ENCODE measurements at places on chromosomes 2 and 18.

DNA sequence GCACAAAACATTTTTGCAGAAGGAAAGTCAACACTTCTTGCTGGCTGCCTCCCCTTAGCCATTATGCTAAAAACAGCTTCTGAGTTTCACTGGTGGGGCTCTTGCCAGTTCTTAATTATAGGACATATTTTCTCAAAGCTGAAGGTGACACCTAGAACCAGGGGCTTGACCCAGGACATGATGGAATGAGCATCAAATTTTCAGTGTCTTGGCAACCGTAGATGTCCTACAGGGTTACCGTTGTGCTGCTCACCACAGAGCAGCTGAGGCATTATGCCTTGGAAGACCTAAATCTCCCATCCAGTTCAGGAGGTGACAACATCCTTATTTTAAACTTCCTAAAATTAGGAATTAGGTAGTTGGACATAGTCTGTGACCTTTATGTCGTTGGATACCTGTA lies 46.7 kb downstream of the TMEM185B start:
- DNase-seq: no peak

DNA sequence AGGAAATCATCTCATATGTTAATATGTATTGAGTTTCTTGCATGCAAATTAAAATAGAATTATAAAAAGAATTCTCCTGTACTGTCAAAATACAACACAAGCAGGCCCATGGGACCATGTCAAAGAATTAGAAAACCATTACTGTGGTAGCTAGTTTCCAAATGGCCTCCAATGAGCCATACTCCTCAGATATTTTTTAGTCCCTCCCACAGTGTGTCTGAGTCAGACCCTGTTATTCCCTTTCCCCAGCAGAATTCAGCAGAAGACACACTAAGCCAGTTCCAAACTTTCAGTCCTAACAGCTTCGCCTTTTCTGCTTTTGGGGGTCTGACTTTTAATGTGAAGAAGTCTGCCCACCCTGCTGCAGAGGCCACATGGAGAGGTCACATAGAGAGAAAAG lies 86.7 kb downstream of the FIGN start:
- no peak for DNase-seq

- no peak for DNase-seq
Measured at GRCh38 chr18:70494524-70494923, 205.7 kb downstream of the SOCS6 start.

DNA sequence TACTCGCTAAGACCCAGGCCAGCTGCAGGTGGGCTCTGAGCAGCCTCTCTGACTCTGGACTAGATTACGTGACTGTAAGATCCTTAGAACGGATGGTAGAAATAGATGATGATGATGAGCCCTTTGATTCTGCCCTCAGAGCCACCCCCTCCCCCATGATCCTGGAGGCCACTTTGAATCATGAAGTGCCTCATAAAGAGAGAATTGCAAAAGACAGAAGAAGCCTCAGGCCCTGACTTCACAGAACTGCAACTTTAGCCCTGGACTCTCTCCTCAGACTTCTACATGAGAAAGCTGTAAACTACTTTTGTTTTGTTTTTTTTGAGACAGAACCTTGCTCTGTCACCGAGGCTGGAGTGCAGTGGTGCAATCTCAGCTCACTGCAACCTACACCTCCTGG lies 15.4 kb upstream of the TET3 start:
- DNase-seq: peak; percentile 51

GRCh38 chr2:11397513-11397912 lies 53.1 kb upstream of the ROCK2 start:
- no peak for DNase-seq

DNA sequence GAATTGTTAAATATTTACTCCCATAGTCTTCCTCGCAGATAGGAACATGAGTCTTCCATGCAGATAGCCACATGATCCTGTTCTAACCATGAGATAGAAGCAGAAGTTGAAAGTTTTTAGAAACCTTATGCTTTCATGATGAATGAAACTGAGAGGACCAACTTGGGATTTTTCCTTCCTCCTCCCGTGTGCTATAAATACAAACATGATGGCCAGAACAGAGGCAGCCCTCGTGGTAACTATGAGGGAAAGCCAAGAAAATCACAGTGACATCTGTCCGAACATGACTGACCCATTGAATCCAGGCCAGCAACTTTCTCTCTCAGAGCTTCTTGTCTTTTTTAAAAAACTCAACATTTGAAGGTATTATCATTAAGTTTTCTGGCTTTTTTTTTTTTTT lies 78.5 kb downstream of the ACAA2 start:
- no peak for DNase-seq

GRCh38 chr2:170885130-170885791 lies 43.8 kb upstream of the GORASP2 start:
- no peak for DNase-seq

GRCh38 chr18:13463526-13464210 lies 245.1 kb downstream of the LDLRAD4 start:
- DNase-seq: peak; percentile 44

DNA sequence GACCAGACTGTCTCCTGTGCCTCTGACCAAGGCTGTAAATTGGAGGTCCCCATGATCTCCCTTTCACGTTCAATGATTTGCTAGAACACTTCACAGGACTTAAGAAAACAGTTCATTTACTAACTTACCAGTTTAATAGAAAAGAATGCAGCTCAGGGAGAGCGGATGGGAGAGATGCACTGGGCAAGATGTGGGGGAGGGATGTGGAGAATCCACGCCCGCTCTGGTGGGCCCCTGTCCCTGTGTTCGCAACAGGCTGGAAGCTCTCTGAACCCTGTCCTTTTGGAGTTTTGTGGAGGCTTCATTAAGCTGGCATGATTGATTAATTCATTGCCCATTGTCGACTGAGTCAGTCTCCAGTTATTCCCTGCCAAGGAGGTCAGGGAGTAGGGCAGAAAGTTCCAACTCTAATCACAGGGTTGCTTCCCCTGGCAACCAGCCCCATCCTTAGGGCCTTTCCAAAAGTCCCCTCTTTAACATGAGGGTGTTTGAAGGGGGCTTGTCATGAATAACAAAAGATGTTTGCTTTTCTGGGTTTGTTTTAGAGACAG lies 257.1 kb downstream of the ACKR3 start:
- no peak for DNase-seq

DNA sequence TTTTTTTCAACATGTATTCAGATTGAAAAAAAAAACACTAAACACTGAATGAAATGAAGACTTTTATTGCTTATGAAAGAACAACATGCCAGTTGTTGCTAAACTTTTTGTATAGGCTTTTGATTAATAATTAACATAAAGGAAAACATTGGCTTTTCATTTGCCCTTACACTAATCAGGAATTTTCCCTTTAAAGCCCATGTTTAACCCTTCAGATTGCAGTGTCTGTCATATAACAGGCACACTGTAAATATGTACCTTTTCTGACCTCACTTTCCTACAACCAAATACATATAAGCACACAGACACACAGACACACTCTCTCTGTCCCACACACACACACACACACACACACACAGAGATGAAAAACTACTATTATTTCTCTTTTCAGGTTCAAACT lies 84.4 kb downstream of the MAP2 start:
- no peak for DNase-seq

- no peak for DNase-seq
Measured at GRCh38 chr2:19490846-19491435, 132.5 kb upstream of the OSR1 start.

GRCh38 chr2:173404841-173405750 lies 50.4 kb downstream of the CDCA7 start:
- no peak for DNase-seq

GRCh38 chr2:227607941-227608340 lies 6.7 kb downstream of the SCYGR3 start:
- DNase-seq: no peak

- DNase-seq: no peak
Measured at GRCh38 chr18:23710946-23711345, 21.7 kb downstream of the LAMA3 start.

DNA sequence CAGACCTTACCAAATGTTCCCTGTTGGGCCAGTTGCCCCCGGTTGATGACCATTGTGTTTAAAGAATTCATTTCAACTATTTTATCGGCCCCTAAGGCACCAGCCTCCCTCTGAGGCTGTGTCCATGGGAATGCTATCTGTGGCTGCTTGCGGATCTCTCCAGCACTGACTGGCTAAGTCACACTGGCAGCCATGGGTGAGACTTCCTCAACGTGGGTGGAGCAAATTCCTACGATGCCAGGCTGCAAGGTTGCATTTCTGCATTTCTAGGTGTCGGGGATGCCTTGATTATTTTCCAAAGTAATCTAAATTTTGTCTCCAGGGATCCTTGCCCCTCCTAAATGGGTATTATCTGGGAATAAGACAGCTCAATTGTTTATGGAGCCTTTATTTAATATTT lies 6.2 kb downstream of the CXCR4 start:
- no peak for DNase-seq

DNA sequence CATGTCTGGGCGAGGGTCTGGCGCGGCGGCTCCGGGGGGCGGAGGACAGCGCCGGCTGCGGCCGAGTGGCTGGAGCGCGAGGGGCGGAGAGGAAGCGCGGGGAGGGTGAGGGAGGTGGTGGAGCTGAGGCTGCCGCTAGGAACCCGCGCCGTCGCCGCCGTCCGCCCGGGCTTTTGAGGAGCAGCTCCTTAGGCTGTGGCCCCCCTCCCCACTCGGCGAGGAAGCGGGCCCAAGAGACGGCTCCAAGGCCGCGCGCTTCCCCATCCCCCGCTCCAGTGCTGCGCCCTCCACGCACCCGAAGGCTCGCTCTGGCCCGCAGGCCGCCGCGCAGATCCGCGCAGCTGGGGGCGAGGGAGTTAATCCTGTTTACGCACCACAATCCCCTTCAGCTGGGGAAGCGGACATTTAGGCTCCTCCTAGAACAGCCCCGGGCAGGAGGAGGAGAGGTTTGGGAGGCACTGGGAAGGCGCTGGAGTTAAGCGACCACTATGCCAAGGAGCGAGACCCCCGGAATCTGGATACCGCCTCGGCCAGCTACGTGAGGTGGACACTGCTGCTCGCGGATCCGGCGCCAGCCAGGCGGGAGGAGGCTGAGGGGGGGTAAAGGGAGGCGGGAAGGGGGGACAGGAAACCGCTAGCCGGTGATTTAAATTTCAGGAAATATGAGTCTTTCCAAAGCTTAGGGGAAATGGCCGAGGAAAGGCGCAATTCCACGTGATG lies at the start of gene CNRIP1:
TSS of gene CNRIP1 (minus strand) at position 552 of the 720 bp plus-strand sequence. CDS start at position 3, 549 bp downstream.
- peak; percentile 11 for DNase-seq

GRCh38 chr18:70663141-70663540 lies 374.3 kb downstream of the SOCS6 start:
- DNase-seq: no peak

DNA sequence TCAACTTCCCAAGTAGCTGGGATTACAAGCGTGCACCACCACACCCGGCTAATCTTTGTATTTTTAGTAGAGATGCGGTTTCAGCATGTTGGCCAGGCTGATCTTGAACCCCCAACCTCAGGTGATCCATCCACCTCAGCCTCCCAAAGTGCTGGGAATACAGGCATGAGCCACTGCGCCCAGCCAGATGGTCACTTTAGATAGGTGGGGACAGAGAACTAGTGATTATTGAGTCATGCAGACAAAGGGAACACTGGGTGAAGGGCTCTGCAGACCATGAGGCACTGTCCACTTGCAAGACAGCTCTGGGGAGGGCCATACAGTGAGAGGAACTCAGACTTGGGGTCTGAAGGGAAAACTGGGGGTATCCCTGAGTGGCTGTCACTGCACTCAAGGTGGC lies 58.4 kb upstream of the POMC start:
- DNase-seq: no peak

GRCh38 chr18:22063672-22064071 lies 105.7 kb upstream of the GATA6 start:
- DNase-seq: no peak

DNA sequence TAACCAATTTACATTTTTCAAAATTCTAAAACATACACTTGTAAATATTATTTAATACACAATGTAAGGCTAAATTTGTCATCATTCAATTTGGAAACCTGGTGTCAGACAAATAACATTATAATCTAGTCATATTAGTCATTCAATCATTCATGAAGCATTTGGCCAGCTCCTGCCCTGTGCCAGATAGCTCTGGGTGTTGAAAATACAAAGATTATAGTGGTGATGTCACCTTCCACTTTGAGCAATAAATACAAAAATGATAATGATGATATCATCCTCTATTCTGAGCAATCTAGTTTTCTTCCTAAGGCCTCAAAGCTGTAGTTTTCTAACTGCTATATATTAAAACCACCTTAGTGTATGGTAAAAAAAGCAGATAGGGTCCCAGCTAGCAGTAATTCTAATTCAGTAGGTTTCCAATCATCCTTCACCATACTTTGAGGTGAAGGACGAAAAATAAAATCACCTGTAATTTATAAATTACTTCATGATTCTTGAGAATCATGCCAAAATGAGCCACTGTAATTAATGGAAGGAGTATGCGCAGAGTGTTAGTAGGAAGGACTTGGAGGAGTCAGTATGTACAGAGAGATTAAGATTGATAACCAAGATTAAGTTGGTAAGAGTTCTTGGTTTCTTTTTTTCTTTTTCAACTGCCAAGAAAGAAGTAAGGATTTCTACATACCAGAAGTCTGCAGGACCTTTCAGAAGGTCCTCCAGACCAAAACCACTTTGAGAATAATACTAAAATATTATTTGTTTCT lies 23.2 kb downstream of the MEMO1 start:
- DNase-seq: peak; percentile 19

DNA sequence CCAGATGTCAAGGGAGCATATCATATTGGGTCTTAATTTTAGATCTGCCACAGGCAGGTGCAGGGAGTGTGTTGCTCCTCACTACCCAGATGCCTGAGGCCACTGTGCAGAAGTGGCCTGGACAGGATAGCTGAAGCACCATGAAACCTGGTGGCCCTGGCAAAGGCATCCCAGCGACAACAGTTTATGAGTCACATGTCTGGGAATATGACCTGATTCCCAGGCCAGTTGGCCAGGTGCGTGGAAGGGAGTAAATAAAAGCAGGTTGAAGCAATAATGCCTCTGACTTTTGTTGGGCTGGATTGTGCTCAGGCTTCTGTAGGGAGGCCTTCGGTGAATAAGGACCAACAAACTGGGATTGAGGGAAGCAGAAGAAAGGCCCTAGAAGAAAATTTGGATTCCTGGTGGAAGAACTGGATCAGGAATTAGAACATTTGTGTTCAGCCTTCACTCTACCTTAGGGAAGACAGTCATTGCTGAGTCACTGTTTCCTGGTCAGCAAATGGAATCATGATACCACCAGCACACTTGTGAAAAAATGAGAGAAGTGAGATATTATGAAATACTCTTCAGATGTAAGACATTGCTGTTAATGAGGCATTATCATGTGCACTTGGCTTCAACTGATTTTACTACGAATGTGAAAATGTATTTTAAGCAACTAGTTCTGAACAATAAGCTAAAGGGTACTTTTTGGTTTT lies 78.4 kb upstream of the ZNF516 start:
- DNase-seq: no peak

GRCh38 chr2:289362-290089 lies 1.6 kb upstream of the ALKAL2 start:
- DNase-seq: peak; percentile 12

- peak; percentile 28 for DNase-seq
Measured at GRCh38 chr2:12303181-12304030, 413.3 kb upstream of the TRIB2 start.

DNA sequence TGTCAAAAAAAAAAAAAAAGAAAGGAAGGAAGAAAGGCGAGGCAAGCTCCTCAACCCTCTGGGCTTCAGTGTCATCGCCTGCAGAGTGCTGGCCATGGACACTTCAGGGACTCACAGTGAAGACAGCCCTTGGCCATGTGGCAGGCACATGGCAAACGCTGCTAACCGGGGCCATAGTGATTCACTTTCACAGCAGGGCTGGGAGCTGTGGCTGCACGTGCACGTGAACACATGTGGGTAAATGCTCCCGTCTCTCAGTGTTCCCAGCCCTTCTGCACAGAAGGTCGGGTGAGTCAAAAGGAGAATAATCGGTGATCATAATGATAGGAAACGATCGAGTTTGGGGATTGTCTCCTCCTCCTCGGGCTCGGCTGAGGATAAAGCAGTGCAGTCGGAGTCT lies 46.1 kb upstream of the UBE2F start:
- no peak for DNase-seq

- DNase-seq: peak; percentile 22
Measured at GRCh38 chr2:105301646-105302045, 27.9 kb downstream of the TGFBRAP1 start.
